Fibroblast of villous mesenchyme (primary cell): ENCODE measurements at places on chromosomes 3 and 15. TPM values are rescaled to one million over a fixed set of nuclear protein-coding genes. Genes with fewer than 3 reads are reported as not detected.

GOLGA6D gene
- total RNA-seq = not detected in 2 replicates

ALG1L2 gene
- 0.86 TPM in 1 of 2 replicates, not detected in the other for total RNA-seq

COL6A6 gene
- total RNA-seq = under 0.01 TPM in 1 of 2 replicates, not detected in the other

CNTN4 gene
- total RNA-seq = 6.9 and 9.0 TPM in 2 replicates

- no peak for DNase-seq
Observed at GRCh38 chr3:59733041-59733809, 683.4 kb upstream of the CFAP20DC start.

DNA sequence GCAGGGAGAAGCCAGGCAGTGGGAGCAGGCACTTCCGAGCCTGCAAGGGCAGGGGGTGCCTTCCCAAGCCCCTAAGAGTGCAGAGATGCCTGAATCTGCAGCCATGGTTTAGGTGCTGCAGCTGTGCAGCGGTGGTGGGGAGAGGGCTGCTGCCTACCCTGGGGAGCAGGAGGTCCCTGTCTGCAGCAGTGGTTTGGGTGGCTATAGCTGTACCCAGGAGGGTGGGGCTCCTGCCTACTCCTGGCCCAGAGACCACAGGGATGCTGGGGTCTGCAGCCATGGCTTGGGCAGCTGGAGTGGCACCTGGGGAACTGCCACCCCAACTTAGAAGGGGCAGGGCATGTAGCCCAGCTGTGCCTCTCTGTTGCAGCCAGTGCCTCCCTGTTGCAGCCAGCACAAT is 488.1 kb upstream of the THBS1 start:
- DNase-seq = no peak

GRCh38 chr3:112967828-112968227 is 7.1 kb downstream of the CD200R1 start:
- no peak for DNase-seq

DNA sequence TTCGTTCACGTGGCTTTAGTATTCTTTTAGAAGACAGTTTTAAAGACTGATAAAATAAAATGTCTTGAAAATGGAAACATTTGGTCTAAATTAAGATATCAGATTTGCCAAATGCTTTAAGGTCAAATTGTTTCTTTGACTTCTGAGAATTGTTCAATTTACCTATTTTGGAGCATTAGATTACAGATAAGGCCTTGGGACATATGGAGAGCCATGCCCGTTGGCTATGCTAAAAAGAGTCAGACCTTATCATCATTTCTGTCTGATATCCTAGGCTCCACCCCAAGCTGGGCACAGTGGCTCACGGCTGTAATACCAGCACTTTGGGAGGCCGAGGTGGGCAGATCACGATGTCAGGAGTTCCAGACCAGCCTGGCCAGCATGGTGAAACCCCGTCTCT is 13.0 kb downstream of the ZNF445 start:
- DNase-seq = no peak

DNA sequence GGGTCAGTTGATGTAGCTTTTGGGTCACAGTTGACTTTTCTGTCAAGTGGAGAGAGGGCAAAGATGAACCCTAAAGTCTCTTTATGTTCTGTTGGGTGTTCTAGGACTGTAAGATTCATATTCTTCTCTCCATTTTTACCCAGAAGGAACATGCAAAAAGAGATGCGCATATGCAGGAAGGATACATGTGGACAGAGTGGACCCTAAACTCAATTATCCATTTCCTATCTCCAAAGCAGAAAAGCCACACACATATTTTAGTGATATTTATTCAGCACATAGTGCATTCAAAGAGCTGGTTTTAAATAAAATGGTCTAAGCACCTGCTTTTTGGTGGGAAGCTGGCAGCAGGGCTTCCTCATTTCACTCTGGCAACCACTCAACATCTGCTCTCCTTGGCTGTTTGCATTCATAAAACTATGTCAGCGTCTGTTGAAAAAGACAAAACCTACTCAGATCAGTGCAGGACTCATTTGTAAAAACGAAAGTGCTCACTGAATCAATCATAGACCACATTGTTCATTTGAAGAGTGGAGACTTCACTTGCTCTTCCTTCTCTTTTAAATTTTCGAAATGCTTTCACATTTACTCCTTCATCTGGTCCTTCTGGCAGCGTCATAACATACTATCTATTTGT is 96.6 kb downstream of the SEMA6D start:
- no peak for DNase-seq

DNA sequence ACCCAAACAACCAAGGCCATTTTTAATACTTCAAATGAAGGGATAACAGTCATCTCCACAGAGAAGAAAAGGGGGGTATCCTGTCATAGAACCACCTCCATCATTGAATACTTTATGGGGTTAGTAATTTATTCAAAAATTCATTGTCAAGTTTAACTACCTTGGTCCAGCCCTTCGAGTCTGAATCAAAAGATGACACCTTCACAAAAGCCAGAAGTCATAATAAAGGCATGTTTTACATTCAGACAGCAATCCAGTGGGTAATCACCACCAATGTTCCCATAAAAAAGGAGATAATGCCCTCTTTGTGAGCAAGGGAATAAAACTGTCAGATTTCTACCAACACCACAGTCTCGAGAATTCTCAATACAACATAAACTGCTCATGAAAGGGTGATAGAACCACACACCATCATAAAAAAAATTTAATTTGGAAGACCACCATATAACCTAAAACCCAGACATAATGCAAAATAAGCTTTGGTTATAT is 145.6 kb upstream of the ZBTB20 start:
- DNase-seq = no peak

GRCh38 chr3:37546876-37547275 is 314.8 kb upstream of the CTDSPL start:
- DNase-seq = no peak

GRCh38 chr3:100563652-100564211 is 45.7 kb upstream of the ADGRG7 start:
- no peak for DNase-seq

- no peak for DNase-seq
Observed at GRCh38 chr15:64275934-64276333, 80.0 kb downstream of the CSNK1G1 start.

GRCh38 chr15:62648954-62649353 is 393.6 kb upstream of the TPM1 start:
- peak; percentile 42 for DNase-seq

DNA sequence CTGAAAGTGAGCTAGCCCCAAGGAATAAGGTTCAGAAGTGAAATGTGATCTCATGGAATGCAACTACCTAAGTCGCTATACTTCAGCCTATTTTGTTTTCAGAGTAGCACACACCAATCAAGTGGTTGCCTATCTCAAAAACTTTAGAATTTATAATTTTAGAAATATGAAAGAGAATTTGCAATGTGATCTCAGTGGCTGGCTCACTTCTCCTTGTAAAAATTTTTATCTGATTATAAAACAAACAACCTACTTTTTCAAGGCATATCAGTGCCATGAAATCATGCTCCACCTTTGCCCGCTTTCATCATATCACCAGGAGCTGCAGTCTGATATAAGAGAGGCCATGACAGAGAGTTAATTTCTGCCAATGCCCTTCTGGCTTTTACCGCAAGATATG is 47.3 kb downstream of the CLDN11 start:
- DNase-seq = no peak

- peak; percentile 67 for DNase-seq
Observed at GRCh38 chr15:42547918-42548248, 710 bp downstream of the LRRC57 start.

DNA sequence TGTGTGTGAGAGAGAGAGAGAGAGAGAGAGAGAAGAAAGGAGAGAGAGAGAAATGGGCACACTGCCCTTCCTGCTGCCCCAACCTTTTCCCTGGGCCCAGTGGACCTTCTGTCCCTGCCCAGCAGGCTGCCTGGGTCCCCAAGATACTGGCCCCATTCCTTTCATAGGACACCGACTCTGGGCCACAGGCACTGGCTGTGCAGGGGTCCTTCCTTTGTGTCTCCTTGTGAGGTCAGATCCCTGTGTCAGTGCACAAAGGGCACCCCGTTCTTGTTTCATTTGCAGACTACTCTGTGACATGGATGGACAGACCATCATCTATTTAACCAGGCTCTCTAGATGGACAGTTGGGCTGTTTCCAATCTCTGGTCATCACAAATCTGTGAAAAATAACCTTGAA is 21.3 kb upstream of the KLF13 start:
- DNase-seq = no peak

GRCh38 chr3:13241621-13242363 is 168.6 kb upstream of the IQSEC1 start:
- DNase-seq = no peak
